ENCODE measurements at places on chromosomes 2 and 18. TPM values are rescaled to one million over a fixed set of nuclear protein-coding genes. Genes with fewer than 3 reads are reported as not detected.

DNA sequence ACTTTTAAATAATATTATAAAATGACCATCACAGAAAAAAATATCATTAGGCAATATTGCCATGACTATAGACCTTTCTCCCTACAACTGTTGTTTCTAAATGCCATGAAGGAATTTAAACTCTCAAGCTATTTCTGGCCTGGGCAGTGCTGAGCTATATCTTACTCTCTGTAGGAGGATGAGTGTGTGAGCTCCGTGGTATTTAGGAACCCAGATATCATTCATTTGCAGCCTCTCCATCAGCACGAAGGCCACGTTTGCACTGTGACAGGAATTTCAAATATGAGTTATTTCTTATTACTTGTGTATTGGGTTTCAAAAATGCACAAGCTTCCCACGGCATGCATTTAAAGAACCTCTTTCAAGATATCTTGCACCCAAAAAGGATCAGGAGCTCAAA is 35.0 kb upstream of the SOX11 start:
- DNase-seq = no peak

DNA sequence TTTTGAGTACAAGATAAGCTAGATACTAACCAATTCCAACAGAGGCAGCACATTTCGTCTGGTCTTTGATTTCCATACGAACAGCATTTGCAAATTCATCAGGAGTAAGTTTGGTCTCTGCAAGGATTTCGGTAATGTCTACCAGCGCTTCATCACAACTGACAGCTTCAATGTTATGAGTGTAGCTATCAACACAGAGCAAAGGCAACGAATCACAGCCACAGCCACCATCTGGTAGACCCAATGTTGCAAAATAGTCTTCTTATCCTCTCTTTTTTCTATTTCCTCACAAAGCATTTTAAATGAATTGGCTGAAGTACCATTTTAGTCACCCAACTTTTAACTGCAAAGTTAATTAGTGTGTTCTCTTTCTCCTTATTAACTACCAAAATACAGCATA is 68.3 kb downstream of the REV1 start:
- no peak for DNase-seq

- no peak for DNase-seq
These were observed 103.3 kb upstream of the VRK2 start for GRCh38 chr2:57943315-57943714.

GRCh38 chr18:32461709-32462272 is 8.9 kb downstream of the GAREM1 start:
- DNase-seq = no peak

DNA sequence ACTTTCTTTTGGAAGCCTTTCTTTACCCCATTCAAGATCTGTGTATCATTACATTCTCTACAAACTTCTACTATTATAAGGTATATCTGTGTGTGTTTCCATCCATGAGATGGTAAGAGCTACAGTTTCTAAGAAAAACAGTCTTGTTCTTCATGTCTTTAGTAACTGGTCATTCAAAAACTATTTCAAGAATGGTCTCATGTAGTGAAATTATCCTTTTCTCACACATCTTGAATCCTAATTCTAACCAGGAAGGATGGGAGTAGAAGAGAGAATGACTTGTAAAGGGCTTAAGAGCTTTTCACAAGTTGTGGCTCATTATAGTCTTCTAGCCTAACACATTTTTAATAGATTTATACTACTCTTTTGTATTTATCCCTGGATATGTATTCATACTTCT is 47.3 kb downstream of the ROCK1 start:
- DNase-seq = no peak

- no peak for DNase-seq
These were observed 12.0 kb downstream of the SFTPB start for GRCh38 chr2:85655961-85656417.

DNA sequence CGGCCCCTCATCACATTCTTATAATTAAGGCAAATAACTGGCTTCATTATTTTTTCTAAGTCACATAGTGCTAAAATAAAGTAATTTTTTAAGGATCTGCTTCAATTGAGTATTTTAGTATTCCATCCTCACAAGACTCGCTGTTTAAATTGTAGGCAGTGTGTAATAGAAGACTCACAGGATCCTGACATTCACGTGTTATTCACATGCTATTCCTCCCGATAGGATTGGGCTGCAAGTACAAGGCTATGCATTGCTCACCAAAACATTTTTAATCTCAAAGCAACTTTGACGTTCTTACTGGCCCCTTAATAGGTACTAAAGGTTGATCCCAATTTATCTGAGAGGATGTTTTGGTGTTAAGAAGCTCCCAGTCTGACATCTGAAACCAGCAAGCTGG is 127.6 kb upstream of the L3MBTL4 start:
- DNase-seq = no peak

DNA sequence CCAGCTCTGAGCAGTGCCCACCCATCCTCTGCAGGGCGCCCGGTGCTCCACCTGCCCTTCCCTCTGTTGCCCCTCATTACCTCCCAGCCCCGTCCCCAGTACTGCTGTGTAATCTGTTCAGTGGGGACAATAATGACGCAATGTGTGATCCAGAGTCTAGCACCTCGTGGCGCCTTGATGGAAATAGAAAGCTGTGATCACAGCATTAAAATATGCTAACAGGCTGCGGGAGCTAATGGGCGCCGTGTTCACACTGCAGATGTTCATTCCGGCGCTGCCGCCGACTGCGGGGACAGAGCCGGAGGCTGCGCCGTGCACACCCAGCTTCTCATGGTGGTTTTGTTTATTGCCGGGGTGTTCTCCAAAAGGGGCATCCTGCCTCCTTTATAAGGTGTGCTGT is 235.2 kb downstream of the LDLRAD4 start:
- no peak for DNase-seq

GRCh38 chr2:150019063-150019462 is 431.5 kb upstream of the MMADHC start:
- DNase-seq = no peak

The SLC9A4 gene
- 0.15 TPM for total RNA-seq

The IL37 gene
- total RNA-seq = 0.48 TPM

The C2orf66 gene
- 0.33 TPM for total RNA-seq

The AFG3L2 gene
- total RNA-seq = 31.9 TPM

Data from activated CD4-positive, alpha-beta memory T cell treated with anti-CD3 and anti-CD28 coated beads, Interleukin-2, amount 10 ng/mL, durations not matched to agents 7 days and 5 days (primary cell).